NCI-H510A (cell line): ENCODE measurements at places on chromosomes 3 and 15.
A peak's percentile ranks its signal among the peaks of the same experiment; 100 is the strongest.

GRCh38 chr3:50165910-50166538, 10.9 kb downstream of the SEMA3F start:
- DNase-seq, result no peak

DNA sequence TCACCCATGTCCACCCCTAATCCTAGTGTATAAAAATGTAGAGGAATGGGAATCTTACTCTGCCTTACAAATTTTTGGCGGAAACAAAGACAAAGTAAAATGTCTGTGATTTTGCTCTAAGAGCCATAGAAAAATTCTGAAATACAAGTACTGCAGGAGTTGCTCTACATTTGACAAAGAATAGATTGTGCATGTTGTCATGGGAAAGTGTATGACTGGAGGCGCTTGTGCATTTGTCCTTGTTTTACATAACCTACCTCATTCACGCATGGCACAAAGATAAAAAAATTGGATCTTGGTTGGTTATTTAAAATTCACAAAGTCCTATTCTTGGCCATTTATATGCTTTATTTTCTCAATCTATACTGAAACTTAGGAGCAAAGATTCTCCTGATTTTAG, 2.0 kb upstream of the TUSC7 start:
- no peak for DNase-seq

- DNase-seq, result no peak
These were observed 153.9 kb upstream of the ARHGEF26 start for GRCh38 chr3:153967260-153967659.

DNA sequence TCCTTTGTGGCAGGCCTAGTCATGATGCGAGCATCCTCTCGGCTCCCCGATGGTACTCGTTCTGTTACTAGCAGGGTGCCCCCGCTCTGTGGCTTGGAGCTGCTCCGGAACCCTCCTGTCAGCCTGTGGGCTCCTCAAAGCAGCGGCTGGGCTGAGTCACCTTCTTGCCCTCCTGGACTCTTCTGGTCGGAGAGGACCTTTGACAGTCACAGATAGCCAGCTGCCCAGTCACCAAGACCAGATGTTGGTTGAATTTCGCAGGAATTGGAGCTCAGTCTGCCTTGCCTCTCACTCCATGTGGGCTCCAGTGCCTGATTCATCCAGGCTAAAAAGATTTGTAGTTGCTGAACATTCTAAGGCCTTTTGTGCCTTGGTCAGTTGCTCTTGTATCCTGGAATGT, 94.5 kb downstream of the CHCHD6 start:
- DNase-seq, result no peak

- DNase-seq, result no peak
These were observed 507.1 kb downstream of the IGSF11 start for GRCh38 chr3:118527514-118528044.

- DNase-seq, result no peak
These were observed 95.9 kb downstream of the LIPC start for GRCh38 chr15:58527573-58528187.

DNA sequence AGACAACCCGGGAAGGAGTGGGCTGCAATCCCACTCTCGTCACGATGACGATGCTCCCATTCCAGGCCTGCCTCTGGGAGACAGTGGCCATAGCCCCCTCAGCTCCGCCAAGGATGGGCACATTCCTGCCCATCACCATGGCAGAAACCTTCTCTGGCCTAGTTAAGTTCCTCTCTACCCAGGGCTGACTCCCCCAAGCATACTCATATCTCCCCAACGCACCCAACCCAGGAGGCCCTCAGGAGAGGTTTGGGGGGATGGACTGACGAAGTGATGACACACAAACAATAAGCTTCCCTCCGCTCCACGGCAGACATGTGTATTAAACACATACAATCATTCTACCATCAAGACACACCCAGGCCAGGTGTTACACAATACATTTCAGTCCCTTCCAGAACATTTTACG, 60.1 kb downstream of the VGLL4 start:
- DNase-seq, result no peak

- DNase-seq, result peak; percentile 58
These were observed 1.4 kb downstream of the PFN2 start for GRCh38 chr3:149969110-149969939.

- no peak for DNase-seq
These were observed 130.3 kb downstream of the NUP210 start for GRCh38 chr3:13289771-13290285.
